ENCODE measurements at places on chromosomes 3 and 15. TPM values are rescaled to one million over a fixed set of nuclear protein-coding genes. Genes with fewer than 3 reads are reported as not detected.

DNA sequence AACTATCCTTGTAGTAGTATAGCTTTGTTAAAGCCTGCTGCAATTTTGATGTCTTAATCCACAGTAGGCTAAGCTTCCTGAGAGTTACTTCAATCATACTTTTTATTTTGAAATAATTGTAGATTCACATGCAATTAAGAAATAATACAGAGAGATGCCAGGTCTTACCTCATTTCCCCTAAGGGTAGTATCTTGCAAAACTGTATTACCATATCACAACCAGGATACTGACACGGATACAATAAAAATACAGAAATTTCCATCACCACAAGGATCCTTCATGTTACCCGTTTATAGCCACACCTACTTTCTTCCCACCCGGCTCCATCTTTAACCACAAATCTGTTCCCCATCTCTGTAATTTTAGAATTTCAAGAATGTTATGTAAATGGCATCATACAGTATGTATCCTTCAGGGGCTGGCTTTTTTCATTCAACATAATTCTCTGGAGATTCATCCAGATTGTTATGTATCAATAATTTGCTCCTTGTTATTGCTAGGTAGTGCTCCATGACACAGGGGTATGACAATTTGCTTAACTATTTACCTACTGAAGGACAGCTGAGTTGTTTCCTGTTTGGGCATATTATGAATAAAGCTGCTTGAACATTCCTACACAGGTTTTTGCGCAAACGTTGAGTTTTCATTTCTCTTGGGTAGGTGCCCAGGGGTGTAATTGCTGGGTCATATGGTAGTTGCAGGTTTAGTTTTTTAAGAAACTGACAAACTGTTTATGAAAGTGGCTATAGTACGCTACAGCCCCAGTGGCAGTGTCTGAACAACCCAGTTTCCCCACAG lies 21.6 kb downstream of the BDH1 start:
- no peak for DNase-seq

DNA sequence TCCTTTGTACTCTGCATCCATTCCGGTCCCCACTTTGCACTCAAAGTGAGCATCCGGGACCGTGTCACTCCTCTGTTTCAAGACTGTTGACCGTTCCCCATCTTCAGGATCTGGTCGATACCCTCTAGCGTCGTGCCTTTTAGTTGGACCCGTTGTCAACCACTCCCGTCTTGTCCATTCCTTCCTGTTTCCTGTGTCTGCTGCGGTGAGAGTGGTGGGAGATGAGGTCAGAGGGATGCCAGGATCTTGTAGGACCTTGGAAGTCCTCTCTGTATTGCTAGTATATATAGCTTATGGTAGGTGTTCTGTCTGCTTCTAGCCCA lies 624 bp downstream of the BRK1 start:
- peak; percentile 55 for DNase-seq

DNA sequence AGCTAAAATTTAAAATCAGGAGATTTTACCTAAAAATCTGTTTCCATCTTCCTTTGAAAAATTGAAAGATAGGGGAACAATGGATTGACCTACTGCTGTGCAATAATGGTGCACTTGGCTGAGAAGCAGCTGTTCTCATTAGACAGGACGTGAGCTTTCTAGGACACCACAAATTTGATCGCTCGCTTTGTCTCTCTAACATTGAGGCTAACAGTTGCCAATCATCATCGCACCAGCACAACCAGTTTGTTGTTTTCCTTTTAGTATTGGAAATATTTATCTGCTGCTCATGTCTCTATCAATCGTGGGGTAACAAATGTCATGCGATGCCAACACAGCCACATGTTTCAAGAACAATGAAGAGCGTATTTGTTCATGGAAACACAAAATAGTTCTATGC lies 228.8 kb upstream of the P2RY1 start:
- no peak for DNase-seq

- DNase-seq, result no peak
Observed at GRCh38 chr3:30169487-30169886, 436.9 kb upstream of the TGFBR2 start.

DNA sequence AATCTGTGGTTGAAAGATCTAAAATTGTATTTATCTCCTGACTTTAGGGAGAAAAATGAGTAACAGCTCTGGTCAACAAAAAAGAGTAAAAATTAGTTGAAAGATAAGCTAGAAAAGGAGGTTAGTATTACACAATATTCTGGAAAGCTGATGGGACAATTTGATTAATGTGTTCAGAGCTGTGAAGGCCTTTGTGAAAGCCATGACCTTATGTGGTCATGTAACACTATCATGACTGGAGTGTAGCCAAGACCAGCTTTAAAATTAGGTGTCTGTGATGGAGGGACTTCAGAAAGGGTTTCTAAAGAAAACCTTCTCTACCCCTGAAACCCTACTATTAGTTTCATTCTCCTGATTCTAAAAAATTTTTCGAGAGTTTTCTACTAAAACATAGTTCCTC lies 127.2 kb downstream of the NFKBIZ start:
- no peak for DNase-seq

GRCh38 chr3:196661400-196661799 lies 21.9 kb downstream of the NRROS start:
- DNase-seq, result no peak

DNA sequence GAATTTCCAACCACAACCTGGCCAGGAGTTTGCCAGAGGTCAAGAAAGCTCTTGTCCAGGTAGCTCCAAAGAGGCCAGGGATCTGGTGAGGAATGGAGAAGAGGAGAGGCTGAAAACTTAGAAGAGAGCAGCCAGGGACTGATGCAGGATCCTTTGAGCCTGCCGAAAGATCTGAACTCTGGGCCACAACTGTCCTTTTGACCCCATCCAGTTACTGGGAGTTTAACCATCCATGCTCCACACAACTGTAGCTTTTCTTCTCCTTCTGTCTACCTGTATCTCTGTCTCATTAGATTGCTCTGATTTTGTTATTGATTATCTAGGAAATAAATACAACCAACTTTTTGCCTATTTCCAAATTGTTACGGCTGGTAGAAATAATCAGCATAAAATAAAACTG lies 36.7 kb downstream of the DAZL start:
- DNase-seq, result no peak

DNA sequence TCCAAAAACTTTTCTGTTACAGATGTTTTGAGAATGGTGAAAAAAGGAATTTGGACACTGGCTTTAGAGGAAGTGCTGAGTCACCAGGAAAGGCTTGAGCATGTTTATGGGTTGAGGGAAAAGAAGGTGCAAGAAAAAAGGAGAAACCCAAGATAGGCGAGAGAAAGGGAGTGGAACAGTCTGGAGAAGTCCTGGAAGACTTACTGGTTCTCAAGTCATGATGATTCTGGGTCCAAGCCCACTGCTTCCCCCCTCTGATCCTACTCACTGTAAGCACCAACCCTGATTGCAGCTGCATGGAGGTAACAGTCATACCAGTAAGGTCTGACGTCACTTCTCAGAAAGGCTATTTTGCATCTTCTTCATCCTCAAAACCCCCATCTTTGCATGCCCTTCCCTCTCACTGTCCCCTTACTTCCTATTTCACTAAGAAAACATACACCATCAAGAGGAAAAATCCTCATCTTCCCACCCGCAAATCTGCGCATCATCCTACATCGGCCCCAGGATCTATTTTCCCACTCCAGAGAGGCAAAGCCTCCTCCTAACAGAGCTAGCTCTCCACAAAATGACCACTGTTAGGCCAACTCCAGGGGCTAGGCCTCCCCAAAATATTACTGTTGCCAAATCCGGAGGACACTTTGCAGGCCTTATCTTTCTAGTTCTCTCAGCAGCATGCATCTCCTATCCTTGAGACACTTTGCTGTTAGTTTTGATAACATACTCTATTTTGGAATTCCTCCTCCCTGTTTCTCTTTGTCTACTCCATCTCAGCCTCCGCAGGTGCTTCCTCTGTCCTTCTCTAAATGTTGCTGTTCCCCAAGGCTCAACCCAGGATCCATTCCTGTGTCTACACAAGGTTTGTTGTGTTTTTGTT lies 3.2 kb upstream of the ATP13A3 start:
- DNase-seq, result peak; percentile 66

DNA sequence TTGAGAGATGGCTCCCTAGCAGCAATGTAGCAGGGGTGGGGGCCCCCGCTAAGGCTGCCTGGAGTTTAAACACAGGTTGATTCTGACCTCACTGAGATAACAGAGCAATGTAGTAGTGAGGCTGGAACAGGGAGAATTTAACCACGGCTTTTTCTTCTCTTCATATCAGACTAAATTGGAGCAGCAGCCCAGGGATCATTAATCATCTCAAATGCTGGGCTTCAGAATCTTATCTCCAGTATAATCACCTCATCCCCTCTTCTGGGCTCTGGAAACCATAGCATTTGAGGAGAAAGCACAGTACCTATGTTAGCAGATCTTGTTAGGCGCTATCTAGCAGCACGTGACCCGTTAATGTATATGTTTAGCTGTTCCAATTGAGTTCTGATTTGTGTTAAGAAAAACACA lies 25.4 kb upstream of the DET1 start:
- no peak for DNase-seq

- peak; percentile 11 for DNase-seq
Observed at GRCh38 chr15:40161693-40162391, 973 bp downstream of the BUB1B start.

- no peak for DNase-seq
Observed at GRCh38 chr3:139838269-139838957, 96.6 kb upstream of the CLSTN2 start.

DNA sequence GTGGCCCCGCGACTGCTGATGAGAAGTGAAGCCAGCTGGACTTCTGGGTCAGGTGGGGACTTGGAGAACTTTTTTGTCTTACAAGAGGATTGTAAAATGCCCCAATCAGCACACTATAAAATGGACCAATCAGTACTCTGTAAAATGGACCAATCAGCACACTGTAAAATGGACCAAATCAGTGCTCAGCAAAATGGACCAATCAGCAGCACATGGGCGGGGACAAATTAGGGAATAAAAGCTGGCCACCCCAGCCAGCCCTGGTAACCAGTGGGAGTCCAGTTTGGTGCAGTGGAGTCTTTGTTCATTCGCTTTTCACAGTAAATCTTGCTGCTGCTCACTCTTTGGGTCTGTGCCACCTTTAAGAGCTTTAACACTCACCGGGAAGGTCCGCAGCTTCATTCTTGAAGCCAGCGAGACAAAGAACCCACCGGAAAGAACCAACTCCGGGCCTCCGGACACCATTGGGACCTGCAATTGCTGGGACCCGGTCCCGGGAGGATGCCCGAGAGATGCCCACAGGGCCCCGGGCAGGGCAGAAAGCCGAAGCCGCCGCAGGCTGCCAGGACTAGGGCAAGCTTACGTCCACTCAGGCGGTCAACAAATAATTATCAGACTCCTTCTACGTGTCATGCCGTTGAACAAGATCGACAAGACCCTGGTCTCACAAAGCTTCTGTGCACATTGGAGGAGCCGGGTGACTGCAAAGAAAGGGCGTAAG lies 8.3 kb upstream of the NR2E3 start:
- no peak for DNase-seq

- DNase-seq, result no peak
Observed at GRCh38 chr15:88166082-88166993, 90.2 kb downstream of the NTRK3 start.

GRCh38 chr15:67013696-67014095 lies 51.7 kb upstream of the SMAD3 start:
- peak; percentile 85 for DNase-seq

DNA sequence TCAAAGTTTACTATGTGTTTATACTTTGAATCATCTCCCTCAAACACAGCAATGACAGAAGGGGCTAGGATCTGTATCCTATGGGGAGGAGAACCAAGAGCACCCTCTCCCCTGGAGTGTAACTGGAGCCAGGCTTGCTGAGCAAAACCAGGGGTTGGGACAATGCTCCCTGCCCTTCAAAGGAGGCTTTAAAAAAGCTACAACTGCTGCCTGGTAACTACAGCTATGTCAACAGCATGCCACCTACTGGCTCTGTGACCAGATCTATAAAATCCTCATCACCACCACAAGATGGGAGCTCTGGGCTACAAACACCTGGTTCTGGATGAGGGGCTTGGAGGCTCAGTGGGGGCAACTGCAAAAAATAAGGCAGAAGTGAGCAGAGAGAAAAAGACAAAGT lies 61.9 kb downstream of the ANO10 start:
- DNase-seq, result peak; percentile 7

- peak; percentile 40 for DNase-seq
Observed at GRCh38 chr15:92097474-92098178, 244.1 kb downstream of the SLCO3A1 start.

GRCh38 chr3:38542401-38543298 lies 46.5 kb downstream of the EXOG start:
- DNase-seq, result peak; percentile 91

DNA sequence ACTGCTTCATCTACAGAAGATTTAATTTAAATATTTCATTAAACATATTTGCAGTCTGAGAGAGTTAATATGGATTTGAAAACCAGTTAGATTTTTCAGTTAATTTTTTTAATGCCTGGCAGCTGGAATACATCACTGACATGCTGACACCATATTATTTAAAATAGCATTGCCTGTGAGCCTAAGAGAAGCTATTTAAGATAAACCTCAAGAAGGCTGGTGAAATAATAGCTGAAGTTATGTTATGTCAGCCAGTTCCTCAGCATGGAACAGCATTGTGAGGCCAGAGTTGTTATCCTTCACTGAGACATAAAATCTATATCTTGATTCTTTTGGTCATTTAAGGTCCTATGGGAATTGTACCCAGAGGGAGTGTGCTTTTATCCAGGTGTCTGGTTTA lies 705.2 kb downstream of the NAALADL2 start:
- DNase-seq, result no peak

DNA sequence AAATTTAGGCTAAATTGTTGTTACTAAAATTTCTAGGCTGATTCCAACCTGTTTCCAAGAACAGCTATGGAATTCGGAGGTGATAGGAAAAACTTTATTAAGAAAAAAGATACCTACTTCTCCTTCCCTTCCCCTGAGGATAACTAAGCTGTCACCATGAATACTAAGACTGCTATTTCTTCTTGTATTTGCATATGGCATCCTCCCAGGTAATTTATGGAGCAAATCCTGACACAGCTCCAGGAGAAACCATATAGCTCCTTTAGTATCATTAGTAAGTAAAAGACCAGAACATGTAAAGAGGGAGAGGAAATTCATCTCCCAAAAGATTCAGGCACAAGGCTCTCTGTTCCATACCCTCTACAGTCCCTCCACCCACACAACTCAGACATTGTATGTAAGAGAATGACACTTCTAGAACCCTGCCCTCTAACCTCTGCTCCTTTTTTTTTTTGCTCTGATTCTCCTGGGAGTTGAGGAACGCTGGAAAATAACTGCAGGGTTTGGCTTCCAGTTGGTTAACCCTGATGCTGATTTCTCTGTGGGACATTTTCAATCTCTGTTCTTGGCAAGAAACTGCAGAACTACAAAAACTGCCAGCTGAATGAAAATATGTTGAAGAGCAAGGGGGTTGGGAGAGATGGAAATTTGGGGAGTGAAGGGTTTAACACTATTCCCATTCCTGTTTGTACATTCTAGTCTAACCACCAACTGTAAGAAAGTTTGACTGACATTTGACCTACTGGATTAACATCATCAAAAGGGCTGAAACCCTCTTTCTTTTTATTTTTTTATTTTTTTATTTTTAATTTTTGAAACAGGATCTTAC lies 14.2 kb upstream of the MAGI1 start:
- DNase-seq, result no peak

The ADAMTS9 gene
- 1.8 TPM for total RNA-seq

The GOLGA8S gene
- not detected for total RNA-seq

The GP9 gene
- not detected for total RNA-seq

The SSUH2 gene
- total RNA-seq, result 0.37 TPM

The ALCAM gene
- 136 TPM for total RNA-seq

The TRIM42 gene
- not detected for total RNA-seq
